Stimulated activated CD4-positive, alpha-beta T cell treated with anti-CD3 and anti-CD28 coated beads, Interleukin-15, amount 100 ng/mL, for 1 hour (primary cell): ENCODE measurements at places on chromosomes 11 and 22.

DNA sequence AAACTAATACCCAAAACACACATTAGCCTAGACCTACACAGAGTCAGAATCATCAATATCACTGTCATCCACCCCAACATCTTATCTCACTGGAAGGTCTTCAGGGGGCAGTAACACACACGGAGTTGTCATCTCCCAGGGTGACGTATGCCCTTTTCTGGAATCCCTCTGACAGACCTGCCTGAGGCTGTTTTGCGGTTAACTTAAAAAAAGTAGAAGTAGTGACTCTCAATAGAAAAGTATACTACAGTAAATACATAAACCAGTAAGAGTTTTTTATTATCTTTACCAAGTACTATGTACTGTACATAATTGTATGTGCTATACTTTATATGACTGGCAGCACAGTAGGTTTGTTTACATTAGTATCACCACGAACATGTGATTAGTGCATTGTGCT is 80.5 kb downstream of the PGR start:
- no peak for DNase-seq

DNA sequence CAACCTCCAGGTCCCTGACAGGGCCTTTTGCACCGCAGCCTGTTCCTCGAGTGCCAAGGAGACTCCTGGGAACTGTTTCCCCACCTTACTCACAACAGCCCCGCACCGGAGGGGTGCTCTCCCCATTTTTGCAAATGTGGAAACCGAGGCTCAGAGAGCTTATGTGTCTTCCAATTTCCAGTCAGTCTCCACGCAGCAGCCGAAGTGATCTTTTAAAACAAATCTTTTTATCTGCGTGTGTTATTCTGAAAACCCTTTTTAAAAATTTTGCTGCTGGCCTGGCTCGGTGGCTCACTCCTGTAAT is 409 bp upstream of the TMEM134 start:
- DNase-seq, result no peak

- no peak for DNase-seq
These were observed 835 bp upstream of the ANO9 start for GRCh38 chr11:442611-443081.

DNA sequence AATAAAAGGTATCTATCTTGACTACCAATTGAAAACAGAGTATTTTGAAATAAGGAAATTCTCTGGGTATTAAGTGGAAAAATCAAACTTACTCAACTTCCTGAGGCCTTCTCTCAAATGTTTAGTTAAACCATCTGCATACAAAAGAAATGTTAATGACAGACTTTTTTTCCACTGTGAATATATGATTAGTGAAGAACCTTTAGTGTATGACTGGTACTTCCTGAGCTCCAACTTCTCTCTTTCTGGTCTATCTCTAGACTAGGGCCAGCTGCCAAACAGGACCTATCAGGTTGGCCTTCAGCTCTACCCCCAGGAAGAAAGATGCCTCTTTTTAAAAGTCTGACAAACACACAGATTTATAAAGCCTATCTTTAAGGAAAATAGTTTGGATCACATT is 68.8 kb upstream of the SCUBE2 start:
- DNase-seq, result no peak

- no peak for DNase-seq
These were observed 1088.2 kb downstream of the TBC1D22A start for GRCh38 chr22:47850644-47851151.

- no peak for DNase-seq
These were observed 103.1 kb downstream of the NAT10 start for GRCh38 chr11:34208266-34209135.

GRCh38 chr11:91922846-91923245 is 301.8 kb upstream of the FAT3 start:
- no peak for DNase-seq

DNA sequence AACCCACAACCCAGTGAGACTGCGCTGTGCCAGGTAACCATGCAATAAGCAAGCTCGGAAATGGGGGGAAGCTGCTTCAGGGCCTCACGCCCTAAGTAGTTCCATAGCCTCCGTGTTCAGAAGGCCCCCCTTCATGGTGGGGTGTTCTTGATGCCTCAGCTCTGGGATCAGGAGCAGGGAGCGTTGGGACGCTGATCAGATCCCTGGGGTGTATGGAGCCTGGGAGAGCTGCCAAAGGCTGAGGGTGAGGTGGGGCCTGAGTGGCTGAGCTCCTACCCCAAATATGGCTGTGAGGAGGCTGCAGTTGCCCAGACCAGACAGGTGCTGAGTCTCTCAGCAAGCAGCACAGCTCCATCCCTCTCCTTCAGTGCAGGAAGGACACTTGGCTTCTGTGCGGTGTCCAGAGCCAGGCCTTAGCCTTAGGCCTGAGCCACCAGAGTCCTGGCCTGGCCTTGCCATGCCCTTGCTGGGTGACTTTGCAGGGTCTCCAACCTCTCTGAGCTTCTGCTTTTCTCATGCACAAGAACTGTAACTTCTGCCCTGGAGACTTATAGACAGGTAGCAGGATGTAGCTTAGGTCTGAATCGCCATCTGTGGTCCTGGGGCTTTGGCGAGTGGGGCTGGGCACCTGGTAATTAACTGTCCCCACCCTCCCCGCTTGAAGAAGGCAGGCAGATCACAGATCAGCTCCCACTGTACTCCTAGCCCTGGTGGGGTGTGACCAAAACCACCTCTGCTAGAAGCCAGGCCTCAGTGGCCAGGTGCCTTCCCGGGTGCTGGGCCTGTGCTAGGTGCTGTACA is 5.3 kb downstream of the MMP11 start:
- DNase-seq, result no peak

DNA sequence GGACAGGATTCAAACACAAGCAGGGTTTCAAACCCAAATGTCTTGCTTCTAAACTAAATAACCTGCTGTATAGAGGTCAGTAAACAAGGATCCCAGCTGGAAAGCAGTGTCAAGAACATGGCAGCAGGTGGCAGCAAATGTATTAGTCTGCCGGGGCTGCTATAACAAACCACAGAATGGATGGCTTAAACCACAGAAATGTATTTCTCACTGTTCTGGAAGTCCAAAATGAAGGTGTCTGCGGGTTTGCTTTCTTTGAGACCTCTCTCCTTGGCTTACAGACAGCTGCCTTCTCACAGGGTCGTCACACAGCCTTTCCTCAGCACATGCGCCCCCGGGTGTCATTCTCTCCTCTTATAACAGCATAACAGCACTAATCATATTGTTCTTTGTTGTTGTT is 65.1 kb upstream of the LRRC55 start:
- DNase-seq, result no peak

DNA sequence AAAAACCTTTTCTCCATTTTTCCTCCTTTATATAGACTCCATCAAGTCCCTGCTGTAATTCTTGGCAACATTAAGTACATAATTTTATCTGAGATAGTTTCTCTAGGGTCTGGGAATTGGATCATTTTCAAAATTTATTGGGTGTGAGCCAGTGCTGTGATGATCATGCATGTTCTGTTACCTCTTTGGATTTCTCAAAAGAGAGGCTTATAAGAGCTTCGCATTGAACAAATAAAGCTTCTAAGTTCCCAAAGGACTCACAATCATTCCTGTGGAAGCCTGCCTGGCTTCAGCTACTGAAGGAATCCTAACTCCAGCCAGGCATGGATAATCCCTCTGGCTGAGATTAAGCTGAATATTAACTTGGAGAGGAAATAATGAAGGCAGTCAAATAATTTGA is 208.5 kb downstream of the RAB38 start:
- DNase-seq, result no peak
